ENCODE measurements at places on chromosomes 4 and X.
A peak's percentile ranks its signal among the peaks of the same experiment; 100 is the strongest.

GRCh38 chrX:47480576-47480975 lies 2.4 kb downstream of the ZNF41 start:
- no peak for DNase-seq

GRCh38 chr4:161167539-161167938 lies 996.3 kb downstream of the FSTL5 start:
- peak; percentile 52 for DNase-seq

- DNase-seq: no peak
Observed at GRCh38 chr4:76429636-76430035, 5.4 kb upstream of the SHROOM3 start.

DNA sequence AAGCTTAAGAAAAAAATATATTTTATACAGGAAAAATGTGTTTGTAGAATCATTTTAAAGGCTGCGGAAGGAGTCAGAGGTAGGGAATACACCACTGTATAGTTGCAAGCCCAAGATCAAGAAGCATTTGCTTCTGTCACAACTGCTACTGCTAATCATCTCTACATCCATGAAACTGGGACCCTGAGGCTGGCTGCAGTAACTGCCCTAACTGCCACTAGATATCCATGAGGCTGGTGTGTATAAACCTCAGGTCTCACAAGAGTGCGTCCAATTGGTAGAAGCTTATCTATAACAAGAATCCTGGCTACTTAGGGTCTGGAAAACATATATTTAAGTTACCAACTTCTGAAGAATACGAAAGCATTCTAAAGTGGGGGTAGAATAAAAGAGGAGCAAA lies 69.1 kb downstream of the RXFP1 start:
- no peak for DNase-seq

GRCh38 chrX:75596178-75596577 lies 73.3 kb upstream of the ZDHHC15 start:
- DNase-seq: no peak

- no peak for DNase-seq
Observed at GRCh38 chr4:167419468-167420140, 185.3 kb upstream of the SPOCK3 start.

DNA sequence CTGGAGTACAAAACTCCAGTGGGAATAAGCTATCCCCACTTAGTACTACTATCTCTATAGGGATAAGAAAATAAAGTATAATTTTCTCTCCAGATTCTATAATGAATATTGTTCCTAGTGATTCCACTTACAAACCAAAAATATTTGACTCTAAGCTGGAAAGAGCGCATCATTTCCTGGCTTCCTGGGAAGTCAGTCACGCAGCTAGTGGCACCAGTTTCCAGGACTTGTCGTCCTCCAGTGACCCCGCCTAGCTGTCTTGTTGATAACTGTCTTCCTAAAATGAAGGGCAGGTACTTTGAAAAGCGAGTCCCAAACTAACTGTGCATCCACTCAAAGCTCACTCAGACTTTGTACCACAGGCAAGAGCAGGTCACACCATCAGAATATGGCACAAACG lies 39.3 kb downstream of the LNX1 start:
- DNase-seq: no peak

- no peak for DNase-seq
Observed at GRCh38 chr4:30295652-30296051, 424.5 kb upstream of the PCDH7 start.

- DNase-seq: no peak
Observed at GRCh38 chr4:96145601-96146000, 305.7 kb downstream of the PDHA2 start.

Measured in NCI-H748 treated with DMSO at 0.1 percent for 48 hours (cell line).